Stimulated activated CD8-positive, alpha-beta memory T cell treated with anti-CD3 and anti-CD28 coated beads, Interleukin-15, amount 100 ng/mL, for 4 hours (primary cell): ENCODE measurements at places on chromosomes 12 and 14.

- DNase-seq, result no peak
These were observed 22.1 kb downstream of the LRCOL1 start for GRCh38 chr12:132588319-132588718.

DNA sequence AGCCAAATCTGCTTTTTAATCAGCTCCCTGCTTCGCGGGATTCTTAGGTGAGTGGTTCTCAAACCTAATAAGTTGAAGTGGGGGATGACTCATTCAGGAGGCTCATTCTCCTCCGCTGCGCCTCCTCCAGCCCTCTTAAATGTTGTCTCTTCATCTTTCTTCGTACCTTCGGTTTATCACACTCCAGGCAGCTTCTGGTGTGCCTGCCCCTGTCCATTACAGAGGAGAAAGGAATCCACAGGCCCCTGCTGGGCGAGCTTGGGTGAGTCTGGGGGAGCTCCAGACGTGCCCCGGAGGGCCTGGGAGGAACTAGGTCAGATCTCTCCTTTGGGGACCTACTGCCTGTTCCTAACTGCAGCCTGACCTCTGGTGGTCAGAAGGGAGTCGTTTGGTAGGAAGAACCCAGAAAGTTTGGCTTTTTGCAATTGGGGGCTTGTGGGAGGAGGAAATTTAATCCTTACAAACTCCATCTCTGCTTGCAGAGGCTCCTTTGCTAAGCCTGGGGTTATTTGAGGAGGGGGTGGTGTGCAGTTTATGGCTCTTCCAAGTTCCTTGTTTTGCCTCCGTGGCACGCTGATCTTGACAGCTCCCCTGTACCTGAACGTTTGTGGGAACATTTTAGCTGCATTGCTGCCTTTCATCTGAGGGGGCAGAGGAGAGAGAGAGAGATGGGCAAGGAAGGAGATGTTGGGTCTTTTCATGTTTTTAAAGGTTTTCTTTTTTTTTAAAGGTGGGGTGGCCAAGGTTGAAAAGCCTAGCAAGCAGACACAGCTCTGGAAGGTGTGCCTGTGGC, 84.1 kb upstream of the GNG2 start:
- no peak for DNase-seq

DNA sequence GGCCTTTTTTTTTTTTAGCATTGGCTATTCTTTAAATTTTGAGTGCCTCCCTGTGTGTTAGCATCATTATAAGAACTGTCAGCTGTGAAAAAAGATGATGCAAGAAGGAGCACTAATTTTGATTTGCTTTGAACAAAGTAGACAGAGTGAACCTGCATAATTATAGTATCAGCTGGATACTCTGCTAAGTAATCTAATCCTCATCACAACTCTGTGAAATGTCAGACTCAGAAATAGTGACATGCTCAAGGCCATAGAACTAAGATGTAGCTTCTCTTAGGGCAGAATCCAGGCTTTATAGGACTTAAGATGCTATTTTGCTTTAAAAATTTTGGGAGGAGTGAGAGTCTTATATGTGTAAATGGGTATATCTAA, 31.9 kb downstream of the FBXO34 start:
- DNase-seq, result no peak

- no peak for DNase-seq
These were observed 157.1 kb upstream of the CCND2 start for GRCh38 chr12:4116251-4117111.

- no peak for DNase-seq
These were observed 229.7 kb upstream of the NPAS3 start for GRCh38 chr14:32709027-32709426.

- DNase-seq, result no peak
These were observed 200.2 kb downstream of the ITPR2 start for GRCh38 chr12:26632756-26633155.

DNA sequence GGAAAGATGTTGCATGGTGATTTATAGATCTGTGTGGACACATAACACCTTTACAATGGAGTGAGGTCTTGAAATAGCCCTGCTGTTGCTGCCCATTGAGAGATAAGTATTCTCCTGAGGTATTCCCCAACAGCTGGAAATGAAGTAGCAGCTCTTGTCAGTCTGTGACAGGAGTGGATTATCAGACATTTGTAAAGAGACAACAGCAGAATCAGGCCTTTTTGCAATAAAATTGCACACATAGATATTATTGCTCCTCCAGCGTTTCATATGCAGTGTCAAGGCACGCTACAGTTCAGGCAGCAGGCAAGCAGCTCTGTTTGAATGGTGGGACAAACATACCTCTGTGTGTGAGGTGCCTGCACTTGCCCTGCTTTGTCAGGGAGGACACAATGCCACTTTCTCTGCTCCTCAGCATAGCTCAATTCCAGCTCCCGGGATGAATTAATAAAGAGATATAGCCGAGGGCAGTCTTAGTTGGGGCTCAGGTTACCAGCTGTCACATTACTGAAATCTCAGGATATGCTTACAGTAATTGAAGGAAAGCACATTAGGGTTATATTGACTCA, 49.4 kb downstream of the BICD1 start:
- no peak for DNase-seq

DNA sequence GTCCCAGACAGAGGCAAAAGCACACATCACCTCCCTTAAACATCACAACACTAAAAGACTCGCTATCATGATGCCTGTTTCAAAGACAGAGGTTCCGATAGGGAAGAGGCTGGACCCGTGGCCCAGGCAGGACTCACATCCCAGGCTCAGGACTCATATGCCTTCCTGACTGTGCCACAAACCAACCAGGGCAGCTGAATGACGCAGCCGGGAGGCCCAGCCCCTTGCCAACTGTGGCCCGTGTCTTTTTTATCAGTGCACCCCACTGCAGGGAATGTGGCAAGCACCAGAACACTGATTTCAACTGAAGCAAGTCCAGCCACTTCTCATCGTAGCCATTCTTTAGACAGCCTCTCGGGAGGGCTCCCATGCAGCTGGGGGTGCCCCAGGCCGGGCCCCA, 132.3 kb downstream of the KSR2 start:
- DNase-seq, result no peak

DNA sequence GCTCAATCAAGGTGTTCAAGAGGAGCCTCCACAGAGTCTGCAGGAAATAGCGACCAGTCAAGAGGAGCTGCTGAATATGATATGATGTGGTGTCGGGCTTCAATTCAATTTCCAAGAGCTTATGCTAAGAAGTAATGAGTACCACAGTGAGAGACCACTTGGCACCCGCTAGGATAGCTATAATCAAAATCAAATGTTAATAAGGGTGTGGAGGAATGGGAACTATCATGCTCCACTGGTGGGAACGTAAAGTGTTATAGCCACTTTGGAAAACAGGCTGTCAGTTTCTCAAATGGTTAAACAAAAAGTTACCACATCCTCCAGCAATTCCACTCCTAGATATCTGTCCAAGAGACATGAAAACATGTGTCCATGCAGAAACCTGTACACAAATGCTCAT, 6.7 kb downstream of the POLR3B start:
- DNase-seq, result no peak

DNA sequence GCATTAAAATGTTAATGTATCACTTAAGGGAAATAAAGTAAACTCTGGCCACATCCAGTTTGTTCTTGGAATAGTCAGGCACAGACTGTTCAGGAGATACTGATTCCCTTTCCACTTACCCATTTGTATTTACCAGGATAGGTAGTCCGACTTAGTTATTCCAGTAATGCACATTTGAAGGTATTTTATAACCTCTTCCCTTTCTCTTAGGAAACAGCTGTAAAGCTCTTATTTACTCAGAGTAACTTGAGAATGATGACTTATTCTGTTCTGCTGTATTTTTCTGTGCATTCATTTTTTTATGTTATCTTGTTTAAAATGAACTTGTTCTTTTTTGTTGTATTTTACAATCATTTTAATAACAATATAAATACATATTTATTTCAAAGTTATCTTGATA, 78.0 kb downstream of the METTL25 start:
- no peak for DNase-seq

- DNase-seq, result no peak
These were observed 145.6 kb upstream of the NCOR2 start for GRCh38 chr12:124713041-124713435.

- no peak for DNase-seq
These were observed 13.1 kb upstream of the CRY1 start for GRCh38 chr12:107106241-107107025.
